Foreskin melanocyte (primary cell): ENCODE measurements at places on chromosomes 1 and 21.

DNA sequence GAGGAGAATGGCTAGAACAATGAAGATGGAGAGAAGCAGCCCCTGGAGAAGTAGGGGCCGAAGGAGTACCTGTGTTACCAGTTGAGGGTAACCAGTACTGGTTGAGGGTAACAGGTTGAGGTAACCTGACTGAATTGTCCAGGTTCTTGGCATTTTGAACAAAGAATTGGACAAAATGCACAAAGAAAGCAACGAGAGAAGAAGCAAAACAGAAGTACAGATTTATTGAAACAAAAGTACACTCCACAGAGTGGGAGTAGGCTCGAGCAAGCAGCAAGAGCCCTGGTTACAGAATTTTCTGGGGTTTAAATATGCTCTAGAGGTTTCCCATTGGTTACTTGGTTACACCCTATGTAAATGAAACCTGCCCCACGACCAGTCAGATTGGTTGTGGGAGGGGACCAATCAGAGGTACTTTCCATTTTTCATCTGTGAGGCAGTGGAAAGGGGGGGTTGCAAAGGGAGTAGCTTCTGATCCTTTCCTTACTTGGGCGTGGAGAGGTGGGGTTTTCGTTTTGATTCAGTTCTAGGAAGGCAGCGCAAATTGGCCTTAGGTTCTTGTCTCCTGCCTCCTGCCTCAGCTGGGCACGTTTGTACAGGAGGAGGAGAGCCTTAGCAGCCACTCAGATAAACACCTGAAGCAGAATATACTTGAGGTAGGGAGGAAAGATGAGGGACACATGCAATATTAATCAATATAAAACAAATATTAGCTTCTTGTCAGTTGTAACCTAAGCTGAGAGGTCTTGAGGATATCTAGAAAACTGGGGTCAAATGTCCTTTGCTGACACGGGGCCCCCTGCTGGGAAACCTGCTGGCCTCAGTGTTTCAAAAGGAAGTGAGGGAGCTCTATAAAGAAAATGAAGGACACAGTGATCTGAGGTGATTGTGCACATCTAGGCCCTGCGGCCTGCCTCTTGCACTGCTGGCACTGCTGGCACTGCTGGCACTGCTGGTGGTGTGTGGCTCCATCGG lies 14.3 kb upstream of the LSM10 start:
- no peak for DNase-seq

DNA sequence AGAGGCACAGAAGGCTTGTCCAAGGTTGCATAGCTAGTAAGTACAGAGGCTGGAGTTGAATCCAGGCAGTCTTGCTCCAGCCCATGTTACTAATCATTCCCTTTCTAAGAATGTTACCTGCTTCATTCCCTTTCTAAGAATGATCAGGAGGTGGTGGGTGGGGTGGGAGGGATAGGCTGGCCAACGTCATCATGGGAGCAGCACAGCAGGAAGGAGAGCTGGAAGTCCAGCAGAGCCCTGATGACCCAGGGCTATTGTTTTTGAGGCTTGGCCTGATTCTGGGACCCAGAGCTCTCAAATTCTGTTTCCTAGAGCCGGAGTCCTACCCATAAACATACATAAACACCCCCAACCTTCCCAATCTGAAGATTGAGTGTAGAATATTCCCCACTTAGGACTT lies 11.8 kb upstream of the CSF1 start:
- no peak for DNase-seq

GRCh38 chr1:40829631-40830245 lies 32.4 kb downstream of the CITED4 start:
- DNase-seq = no peak

- DNase-seq = peak; percentile 16
Observed at GRCh38 chr1:81802707-81803430, 2.1 kb downstream of the ADGRL2 start.

DNA sequence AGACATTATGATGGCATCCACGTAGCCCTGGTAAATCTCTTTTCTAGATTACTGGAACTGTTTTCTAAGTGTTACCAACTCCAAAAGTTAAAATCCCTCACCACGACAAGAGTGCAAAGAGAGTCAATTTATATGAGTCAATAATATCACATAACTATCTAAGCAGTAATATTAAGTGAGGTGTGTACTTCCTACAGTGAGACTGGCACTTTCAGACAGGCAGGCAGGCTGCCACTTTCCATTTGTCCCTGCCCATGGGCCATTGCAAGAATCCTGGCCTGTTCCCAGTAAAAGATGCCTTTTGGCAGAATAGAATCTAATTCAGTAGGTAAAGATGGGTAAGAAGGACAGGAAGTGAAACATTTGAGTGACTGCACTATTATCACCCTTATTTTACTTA lies 355.6 kb downstream of the PTBP2 start:
- DNase-seq = no peak

- DNase-seq = peak; percentile 31
Observed at GRCh38 chr1:218374401-218375353, 29.5 kb downstream of the TGFB2 start.

- DNase-seq = no peak
Observed at GRCh38 chr1:28509705-28510272, 3.9 kb downstream of the RCC1 start.

DNA sequence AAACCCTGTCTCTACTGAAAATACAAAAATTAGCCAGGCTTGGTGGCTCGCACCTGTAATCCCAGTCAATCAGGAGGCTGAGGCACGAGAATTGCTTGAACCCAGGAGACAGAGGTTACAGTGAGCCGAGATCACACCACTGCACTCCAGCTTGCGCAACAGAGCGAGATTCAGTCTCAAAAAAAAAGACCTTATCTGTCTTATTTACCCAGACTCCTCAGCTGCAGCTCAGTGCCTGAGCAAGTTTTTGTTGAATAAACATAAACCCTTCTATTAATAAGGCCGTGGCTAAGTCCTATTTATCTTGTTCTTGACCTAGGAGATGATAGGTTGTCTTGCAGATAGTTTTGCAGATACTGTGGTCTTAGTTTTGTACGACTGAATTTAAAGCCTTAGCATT lies 136.4 kb upstream of the TMEM51 start:
- DNase-seq = no peak

DNA sequence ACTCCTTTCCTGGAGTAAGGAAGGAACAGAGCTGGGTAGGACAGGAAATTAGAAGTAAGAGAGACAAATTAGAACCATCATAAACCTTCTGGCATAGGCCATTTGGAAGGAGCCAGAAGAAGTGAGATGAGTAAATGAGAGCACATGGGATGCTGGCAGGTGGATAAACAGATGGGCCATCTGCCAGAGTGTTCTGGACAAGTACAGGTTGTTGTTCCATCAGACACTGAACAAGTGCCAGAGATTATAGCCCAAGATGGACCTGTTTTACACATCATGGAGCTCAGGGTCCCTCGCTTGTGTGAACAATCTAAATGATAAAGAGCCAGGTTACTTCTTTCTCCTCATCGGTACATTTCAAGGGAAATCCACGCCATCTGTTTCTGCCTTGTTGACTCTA lies 200.3 kb downstream of the HHIPL2 start:
- DNase-seq = no peak

DNA sequence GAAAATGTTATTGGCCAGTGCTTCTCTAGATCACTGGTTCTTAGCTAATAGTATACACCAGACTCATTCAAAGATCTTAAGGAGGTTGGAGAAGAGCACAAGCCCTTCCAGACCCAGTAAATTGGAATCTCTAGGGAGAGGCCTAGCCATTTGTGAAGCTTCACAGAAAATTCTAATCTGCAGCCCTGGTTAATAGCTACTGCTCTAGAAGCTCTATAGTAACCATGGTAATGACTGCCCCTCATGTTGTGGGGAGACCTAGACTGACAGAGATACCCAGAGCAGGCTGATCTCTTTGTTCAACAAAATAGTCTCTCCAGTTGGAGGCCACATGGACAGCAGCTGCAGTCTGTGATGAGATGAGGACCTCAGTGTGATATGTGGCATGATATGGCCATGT lies 31.7 kb downstream of the ARID1A start:
- no peak for DNase-seq

- no peak for DNase-seq
Observed at GRCh38 chr1:51354416-51354815, 24.1 kb upstream of the TTC39A start.

DNA sequence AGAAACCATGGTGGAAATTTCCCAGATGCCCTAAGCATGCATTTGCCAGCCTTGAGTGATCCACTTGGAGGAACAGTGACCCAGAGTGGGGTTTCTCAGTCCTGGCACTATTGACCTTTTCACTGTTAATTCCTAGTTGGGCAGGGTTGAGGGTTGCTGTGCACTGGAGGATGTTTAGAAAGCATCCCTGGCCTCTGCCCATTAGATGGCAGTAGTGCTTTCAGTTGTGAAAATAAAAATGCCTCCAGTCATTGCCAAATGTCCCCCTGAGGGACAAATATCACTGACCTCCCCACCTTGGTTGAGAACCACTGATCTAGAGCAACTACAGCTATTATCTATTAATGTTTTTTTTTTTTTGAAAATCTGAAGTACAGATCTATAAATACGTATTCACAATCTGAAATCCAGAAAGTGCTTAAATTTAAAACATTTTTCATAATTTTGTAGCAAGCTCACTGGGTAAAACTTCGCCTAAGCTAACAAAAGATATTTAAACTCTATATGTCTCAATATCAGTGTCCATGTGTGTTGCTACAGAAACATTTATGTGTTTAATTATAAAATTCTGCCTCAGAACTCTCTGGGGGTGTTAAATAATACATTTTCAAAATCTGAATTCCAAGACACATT lies 27.3 kb downstream of the F3 start:
- DNase-seq = peak; percentile 15

DNA sequence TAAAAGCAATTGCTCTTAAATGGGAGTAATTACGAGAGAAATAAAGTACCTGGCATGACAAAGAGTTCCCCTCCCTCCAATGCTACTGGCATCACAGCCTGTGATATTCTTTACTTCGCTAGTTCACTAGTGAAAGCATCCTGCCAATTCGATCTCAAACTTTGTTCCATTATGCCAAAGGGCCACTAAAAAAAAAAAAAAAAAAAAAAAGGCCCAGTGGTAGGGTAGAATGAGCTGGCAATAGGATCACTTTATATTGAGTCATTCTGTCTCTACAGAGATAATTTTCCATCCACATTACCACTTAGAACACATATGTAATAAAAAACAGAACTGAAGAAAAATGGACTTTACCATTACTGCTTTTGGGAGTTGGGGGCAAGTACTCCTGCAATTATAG lies 11.2 kb downstream of the PUM1 start:
- no peak for DNase-seq

GRCh38 chr21:35046263-35046624 lies 2.9 kb downstream of the RUNX1 start:
- DNase-seq = no peak

DNA sequence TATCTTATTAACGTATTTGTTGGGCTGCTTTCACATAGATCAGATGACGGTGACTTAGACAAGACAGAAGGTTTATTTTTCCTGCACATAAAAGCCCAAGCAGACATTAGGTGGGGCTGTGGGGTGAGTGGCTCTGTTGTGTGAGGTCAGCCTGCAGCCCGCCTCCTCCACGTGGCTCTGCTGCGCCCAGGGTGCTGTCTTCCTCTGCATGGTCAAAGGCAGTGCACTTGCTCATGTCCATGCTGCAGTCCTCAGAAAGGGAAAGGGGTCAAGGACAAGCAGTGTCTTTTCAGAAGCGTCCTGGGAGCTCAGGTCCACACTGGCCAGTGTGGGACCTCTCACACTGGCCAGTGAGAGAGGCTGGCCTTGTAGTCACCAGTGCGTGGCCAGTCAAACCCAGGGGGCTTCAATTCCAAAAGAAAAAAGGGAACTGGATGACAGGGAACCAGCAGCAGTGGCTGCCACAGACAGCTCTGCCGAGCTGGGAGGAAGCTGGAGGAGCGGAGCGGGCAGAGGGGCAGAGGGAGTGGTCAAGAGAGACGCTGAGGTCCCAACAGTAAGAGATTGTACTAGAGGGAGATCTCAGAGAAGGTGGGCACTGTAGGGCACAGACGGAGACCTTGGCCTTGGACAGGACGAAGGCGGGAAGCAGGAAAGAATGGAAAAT lies 35.9 kb upstream of the SLC45A1 start:
- DNase-seq = no peak

DNA sequence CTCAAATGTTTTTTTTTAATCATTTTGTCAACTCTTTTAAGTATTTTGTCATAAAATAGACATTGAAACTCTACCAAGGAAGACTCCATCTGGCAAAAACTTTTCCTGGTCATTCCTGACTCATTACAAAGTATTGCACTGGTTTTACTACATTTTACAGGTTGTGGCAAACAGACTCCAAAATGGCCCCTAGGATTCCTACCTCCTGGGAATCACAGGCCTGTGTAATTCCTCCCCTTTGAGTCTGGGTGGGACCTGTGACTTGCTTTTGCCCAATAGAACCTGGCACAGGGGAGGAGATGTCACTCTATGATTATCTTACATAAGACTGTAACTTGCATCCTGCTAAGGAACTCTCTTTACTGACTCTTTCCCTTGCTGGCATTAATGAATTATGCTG lies 123.6 kb upstream of the KCNJ6 start:
- DNase-seq = no peak

DNA sequence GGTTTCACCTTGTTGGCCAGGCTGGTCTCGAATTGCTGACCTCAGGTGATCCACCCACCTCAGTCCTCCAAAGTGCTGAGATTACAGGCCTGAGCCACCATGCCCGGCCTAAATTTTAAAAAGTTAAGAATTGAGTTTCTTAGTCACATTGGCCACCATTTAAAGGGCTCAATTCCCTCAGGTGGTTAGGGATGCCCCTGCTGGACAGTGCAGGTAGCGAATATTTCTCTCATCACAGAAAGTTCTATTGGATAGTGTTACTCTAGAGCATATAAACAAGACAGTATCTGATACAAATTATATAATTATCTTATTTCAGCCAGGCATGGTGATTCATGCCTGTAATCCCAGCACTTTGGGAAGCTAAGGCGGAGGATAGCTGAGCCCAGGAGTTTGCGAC lies 320.2 kb downstream of the ZP4 start:
- no peak for DNase-seq

- DNase-seq = no peak
Observed at GRCh38 chr1:207904391-207904790, 6.5 kb downstream of the CD34 start.

DNA sequence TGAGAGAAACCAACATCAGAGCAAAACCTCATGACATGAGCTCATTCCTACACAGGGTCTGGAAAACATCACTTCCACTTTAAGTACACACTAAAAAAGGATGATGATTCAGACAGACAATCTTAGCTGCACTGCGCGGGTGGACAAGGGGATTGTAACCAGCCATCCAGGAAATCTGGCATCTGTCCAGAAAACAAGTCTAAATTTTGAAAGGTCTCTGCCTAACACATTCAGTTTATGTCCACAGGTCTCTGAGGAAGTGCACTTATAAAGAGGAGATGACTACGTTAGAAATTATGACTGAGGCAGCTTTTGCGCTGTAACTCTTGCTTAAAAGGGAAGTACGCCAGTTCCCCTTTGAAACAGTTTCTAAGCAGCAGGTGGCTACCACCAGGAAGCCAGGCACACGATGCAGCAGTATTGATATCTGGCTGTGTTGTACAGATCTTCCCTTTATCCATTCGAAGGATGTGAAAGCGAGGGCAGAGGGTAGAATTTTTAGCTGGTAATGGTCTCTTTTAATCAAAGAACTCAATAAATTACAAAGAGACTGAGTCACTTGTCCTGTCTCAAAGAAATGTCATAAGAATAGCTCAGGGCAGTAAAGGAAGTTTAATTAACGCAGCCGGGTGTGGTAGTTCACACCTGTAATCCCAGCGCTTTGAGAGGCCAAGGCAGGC lies 128.0 kb downstream of the SETD4 start:
- peak; percentile 60 for DNase-seq

GRCh38 chr1:184199438-184200085 lies 148.0 kb downstream of the TSEN15 start:
- no peak for DNase-seq
